ENCODE measurements at places on chromosomes 6 and 20. TPM values are rescaled to one million over a fixed set of nuclear protein-coding genes. Genes with fewer than 3 reads are reported as not detected.

Gene PPP1R3G
- polyA plus RNA-seq, result 2.3 TPM

DNA sequence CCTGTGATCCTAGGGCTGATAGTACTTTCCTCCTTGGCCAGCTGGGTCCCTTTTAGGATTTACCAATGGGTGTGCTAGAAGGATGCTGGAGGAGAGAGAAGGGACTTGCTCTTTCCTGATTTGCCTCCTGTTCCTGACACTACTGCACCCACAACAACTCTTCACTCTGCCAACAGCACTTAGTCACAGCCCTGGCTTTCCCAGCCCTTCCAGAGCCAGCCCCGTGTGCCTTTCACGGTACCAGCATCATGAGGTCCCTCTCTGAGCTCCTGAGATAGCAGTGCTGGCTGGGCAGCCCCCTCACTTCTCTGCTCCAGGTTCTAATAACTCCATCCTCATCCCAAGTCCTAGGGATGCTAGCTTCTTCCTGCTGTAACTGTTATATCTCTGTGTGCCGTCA, 80.9 kb downstream of the DNAH8 start:
- no peak for DNase-seq

DNA sequence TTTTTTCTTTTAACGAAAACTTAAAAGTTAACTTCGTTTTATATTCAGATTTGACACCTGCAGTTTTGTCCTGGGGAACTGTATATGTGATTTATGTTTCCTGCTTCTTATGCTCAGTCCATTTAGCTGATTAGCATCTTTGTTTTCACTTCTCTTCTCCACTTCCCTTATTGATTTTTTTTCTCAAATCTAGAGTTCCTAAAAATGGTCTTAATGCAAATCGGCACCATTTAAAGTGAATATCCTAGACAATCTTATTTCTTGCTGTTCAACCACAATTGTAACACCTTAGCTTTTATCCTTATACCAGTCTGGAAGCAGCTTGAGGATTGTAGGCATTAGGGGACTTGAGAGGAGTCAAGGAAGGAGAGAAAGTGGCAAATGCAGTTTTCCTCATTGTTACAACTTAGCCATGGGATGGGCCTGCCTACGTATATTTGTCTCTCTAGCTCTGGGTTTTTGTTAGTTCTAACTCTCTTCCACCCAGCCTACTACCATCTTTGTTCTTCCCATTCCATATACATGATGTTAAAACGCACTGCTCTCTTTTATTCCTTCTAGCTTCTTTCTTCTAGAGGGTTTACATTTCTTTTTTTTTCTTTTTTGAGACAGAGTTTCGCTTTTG, 8.5 kb downstream of the QRSL1 start:
- no peak for DNase-seq

DNA sequence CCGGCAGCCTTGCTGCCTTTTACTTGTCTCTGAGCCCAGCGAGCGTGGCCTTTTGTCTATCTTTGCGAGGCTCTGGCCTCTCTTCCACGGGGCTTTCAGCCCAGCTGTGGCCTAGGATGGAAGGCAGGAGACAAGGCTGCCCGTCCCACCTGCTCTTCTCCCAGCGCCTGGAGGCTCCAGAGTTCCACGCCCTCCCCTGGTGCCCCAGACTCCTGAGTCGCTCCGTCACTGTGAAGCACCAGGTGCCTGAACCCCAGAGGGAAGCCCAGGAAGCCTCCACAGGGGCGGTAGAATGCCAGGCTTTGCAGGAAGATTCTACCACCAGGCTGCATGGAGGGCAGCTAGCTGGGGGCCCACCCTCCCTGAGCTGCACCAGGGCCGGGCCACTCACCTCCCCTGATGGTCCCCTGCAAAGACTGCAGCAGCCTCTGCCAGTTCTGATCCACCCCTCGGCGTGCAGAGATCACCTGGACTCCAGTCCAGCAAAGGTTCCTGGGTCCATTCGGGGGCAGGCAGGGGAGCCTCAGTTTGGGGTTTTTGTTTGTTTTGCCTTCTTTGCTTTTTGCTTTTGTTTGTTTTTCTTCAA, 384.6 kb downstream of the CDH4 start:
- no peak for DNase-seq
